ENCODE measurements at places on chromosomes 16 and 17.

DNA sequence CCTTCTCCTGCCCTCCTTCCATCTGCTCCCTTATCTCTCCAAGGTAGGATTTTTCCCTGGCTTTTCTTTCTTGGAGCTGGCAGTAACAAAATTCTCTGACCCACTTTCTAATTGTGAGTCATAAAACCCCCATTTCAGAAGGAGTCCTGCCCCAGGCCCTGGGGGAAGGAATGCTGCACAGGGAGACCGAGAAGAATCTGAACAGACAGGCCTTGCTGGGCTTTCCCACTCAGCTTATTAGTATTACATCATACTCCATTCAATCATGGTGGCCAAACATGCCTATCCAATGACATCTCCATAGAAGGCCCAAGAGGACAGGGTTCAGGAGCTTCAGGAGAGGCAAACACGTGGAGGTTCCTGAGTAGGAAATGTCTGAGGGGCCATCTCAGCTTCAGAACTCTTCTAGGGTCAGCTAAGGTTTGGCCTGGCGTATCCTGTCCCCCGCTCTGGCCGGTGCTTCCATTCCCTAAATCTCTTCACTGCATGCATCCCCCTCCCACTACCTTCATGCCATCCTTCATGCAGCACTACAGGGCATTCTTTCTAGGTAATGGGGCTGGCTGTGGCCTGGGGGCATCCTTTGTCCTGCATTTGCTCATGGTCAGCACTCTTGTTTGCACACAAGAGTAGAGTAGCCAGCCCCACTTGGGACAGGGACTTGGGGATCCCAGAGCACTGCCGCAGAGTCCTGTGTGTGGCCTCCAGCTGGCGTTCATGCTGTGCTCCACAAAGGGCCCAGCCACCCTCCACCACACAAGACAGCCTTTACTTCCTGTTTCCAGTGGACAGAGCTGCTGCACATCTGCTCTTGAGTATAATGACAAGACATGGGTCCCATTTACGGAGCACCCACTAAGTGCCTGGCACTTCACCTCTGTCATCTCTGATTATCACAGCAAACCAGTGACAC is 8.2 kb downstream of the SLC6A2 start:
- peak; percentile 49 for DNase-seq

DNA sequence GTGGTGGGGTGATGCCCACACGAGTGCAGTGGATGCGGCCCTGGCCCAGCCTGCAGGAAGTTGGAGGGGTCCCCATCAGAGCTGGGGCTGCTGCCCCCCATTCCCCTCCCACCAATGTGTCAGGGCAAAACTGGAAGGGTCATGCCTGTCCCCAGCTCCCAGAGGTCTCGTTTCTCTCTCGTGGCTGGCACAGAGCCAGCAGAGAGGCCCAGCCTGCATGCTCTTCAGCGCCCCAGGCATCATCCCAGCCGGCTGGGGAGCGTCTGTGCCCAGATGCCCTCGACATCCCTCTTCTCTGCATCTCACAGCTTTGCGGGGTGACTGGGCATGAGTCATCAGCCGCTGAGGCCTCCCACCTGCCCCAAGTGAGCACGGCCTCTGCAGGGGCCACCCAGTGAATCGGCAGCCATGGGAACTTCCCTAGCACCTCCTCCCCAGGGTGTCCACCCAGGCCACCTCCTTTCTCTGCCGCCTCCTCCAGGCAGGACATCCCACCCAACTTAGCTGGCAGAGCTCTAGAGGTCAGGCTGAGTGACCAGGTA is 9.8 kb upstream of the CSNK1D start:
- peak; percentile 52 for DNase-seq

DNA sequence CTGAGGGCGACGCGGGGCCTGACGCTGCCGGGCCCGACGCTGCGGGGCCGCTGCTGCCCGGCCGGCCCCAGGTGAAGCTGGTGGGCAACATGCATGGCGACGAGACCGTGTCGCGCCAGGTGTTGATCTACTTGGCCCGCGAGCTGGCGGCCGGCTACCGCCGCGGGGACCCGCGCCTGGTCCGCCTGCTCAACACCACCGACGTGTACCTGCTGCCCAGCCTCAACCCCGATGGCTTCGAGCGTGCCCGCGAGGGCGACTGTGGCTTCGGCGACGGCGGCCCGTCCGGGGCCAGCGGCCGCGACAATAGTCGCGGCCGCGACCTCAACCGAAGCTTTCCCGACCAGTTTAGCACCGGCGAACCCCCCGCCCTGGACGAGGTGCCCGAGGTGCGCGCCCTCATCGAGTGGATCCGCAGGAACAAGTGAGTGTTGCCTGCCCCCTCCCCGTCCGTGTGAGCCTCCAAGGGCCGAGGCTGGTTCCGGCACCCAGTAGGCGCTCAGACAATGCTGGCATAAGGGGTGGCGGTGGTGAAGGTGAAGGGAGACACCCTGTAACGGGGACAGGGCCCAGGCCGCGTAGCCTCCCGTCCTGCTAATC is 676 bp downstream of the CPD start:
- DNase-seq: no peak

GRCh38 chr16:9854675-9855074 is 327.6 kb downstream of the GRIN2A start:
- no peak for DNase-seq

DNA sequence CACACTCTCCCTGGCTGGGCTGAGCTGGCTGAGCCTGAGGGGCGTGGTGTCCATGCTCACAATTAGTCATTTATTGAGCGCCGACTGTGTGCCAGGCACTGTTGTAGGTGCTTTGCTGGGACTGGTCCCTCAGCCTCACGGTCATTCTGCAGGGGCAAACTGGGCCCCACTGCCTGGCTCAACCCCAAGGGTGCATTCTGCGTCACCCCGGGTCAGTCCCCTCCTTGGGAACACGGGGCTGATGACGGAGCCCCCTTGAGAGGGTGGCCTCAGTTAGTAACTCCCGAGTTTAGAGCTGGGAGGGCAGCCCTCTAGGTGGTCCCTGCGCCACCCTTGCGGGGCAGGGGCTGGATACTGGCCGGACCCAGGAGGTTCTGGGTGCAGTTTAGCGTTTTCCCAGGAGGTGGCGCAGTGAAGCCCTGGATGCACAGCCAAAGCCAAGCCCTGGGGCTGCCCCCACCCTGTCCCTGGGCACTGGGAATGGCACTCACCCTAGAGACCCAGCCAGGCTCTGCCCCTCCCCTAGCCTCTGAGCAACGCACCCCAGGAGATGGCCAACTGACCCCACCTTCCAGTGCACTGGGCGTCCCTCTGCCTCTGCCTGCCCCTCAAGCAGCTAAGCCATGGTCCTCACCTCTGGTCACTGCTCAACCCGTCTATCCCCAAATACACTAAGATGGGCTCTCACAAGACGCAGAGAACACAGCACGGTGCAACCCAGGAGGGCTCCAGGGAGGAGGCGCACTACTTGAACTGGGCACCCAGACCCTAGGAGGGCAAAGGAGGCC is 243.2 kb upstream of the GSE1 start:
- DNase-seq: no peak

GRCh38 chr16:56771558-56772279 is 41.8 kb downstream of the NUP93 start:
- DNase-seq: no peak

GRCh38 chr16:78903237-78903636 is 697.3 kb downstream of the MAF start:
- no peak for DNase-seq

GRCh38 chr16:68190736-68191510 is 45.0 kb downstream of the ESRP2 start:
- no peak for DNase-seq

- DNase-seq: no peak
These were observed 41.6 kb downstream of the MYO1D start for GRCh38 chr17:32835291-32835761.

- no peak for DNase-seq
These were observed 225.7 kb downstream of the CBLN1 start for GRCh38 chr16:49055824-49056545.

- DNase-seq: peak; percentile 85
These were observed 14.0 kb downstream of the LASP1 start for GRCh38 chr17:38883592-38884526.

DNA sequence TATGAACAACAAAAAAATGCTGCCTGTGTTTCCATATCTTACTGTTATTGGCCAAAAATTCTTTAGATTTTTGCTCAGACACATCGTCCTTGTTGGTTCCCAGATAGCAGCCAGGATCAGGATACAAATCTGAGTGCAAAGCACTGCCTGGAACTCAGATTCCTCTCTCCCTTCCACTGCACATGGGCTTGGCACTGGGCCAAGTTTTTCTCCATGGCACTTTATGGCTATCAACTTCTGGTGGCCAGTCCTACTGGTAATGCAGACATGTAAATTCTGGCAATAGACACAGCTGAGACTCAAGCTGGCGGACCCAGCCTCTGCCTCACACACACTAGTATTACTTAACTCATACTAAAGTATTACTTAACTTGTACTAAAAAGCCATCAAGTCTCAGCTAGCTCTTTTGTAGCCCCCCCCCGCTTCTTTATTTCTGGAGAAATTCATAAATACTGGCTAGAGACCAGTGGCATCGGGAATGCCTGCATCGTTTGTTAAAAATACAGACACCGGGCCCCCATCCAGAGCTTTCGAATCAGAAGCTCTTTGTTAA is 181.2 kb upstream of the COX10 start:
- DNase-seq: no peak

DNA sequence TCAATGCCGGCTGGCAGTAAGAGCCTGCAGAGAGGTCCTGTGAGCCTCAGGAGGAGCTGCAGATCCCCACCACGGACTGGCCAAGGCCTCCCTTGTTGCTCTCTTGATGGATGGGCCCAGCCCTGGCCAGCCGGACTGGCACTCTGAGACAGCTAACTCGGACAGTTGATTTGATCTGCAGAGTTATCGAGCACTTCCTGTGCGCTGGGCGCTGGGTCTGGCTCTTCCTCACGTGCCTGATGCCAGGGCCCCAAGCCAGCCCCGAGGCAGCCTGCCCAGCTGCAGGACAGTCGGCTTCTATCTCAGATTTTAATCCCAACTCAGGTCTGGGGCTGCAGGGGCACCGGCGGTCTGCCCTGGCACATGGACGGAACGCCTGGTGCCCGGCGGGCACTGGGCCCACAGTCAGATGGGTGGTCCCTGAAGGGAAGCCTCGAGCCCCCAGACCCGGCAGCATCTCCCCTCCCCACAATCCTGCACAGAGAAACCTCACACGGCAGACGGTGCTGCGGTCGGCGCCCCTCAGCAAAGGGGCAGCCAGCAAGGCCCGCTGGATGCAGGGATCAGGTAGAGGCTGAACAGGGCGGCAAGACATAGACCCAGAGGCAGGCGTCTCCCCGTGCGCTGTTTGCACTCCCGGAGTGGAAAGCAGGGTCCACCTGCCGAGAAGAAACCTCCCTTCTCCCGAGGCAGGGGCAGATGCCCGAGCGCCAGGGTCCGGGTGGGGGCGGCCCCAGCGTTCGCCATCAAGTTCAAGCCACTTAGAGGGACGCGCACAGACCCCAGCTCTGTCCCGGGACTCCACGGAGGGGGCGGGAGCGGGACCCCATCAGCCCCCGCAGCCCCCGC is 34.0 kb downstream of the TIMM22 start:
- DNase-seq: no peak

DNA sequence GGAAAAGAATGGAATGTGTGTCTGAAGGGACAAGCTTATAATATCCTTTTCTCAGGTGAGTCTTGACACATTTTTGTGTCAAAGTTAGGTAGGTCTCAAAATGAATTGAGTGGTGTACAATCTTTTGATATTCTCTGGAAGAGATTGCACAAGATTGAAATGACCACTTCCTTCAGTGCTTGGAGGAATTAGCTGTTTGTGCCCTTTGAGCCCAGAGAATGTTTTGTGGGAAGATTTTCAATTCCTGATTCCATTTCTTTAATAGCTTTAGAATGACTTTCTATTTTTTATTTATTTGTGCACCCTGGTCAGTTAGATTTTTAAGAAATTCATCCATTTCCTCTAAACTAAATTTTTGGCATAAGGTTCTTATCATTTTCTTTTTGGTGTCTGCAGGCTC is 1.6 kb upstream of the CCL13 start:
- peak; percentile 25 for DNase-seq

GRCh38 chr16:87002717-87003413 is 314.3 kb downstream of the C16orf95 start:
- DNase-seq: peak; percentile 85

DNA sequence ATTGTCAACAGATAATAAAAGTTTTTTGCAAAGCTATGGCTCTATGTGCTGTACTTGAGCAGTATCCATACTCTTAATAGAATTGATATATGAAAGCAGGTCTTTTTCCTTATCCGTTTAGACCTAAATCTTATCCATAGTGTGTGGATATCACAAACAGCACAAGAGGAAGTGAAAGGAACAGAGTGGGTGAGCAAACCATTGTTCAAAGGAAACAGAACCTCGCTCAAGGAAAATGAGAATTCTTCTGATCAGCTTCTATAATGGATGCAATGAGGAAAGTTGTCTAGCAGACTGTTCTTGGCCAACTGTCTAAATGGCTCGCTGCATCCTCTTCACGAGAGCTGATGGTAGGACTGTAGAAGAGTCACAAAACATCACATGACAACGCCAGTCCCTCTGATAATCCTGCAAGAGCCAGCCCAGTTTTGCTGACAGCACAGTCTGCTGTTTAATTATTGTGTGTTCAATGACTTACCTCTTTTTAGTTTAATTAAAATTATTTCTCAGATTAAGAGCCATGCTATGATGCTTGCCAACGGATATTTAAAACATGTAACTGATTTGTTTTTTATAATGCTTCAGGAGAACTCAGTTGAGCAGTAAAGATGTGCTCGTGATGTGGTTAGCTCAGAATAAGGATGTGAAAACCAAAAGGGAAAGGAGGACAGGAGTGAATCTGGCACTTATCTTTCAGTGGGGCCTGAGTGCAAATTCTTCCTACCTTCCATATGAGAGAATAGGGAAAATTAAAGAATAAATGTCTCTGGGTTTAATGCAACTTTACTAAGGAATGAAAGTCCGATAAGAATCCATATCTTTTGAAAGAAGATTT is 38.5 kb downstream of the WWOX start:
- DNase-seq: peak; percentile 65

GRCh38 chr17:77838748-77839697 is 119.5 kb upstream of the TNRC6C start:
- DNase-seq: peak; percentile 5

- peak; percentile 23 for DNase-seq
These were observed 1.4 kb upstream of the NBR1 start for GRCh38 chr17:43169561-43170139.

DNA sequence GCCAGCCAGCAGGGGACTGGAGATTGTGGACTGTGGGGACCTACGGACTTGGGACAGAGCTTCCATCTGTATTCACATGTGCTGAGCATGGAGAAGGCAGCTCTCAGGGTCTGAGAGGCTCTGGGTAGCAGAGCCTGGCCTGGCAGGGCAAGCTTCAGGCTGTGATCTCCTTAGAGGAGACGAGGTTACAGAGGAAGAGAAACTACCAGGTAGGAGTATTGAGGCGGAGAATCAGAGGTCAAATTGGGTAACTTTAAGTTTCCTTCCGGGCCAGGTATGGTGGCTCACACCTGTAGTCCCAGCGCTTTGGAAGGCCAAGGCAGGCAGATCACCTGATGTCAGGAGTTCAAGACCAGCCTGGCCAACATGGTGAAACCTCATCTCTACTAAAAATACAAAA is 8.8 kb downstream of the CTNS start:
- no peak for DNase-seq

Measured in MV-4-11 (cell line).